Glomerular endothelial cell (primary cell): ENCODE measurements at places on chromosomes 7 and 10. TPM values are rescaled to one million over a fixed set of nuclear protein-coding genes. Genes with fewer than 3 reads are reported as not detected.

DNA sequence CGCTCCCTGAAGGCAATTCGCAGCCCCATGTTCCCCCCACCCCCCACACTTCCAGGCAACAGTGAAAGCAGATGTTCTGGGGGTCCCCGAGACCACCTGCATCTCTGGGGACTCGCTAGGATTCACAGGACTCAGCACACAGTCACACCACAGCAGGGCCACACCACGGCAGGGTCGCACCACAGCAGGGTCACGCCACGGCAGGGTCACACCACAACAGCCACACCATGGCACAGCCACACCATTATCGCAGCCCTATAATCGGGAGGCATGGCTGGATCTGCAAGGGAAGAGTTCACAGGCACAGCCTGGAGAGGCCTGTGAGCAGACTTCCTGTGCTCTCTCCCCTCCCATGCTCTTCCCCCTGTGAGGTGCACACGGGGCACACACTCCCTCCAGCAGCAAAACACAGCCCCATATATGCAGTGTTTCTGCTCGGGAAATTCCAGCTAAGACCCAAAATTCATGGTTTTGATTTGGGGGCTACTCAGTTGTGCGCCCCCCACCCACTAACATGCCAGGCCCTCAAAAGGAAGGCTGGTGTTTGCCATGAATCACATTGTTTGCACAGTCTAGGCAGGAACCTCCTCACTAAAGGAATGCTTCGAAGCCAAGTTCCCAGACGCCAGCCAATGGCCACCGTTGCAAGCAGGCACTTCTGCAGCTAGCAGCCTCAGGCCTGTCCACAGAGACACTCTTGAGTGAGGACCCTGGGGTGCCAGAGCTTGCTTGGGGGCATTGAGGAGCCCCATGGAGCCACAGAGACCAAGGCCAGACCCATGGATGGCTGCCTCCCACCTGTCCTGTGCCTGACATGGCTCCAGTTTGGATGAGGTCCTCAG, 7.0 kb upstream of the DPYSL4 start:
- DNase-seq = no peak

GRCh38 chr7:114759347-114760062, 162.4 kb upstream of the MDFIC start:
- no peak for DNase-seq

Gene GSAP
- total RNA-seq = 2.7 and 4.6 TPM in 2 replicates

DNA sequence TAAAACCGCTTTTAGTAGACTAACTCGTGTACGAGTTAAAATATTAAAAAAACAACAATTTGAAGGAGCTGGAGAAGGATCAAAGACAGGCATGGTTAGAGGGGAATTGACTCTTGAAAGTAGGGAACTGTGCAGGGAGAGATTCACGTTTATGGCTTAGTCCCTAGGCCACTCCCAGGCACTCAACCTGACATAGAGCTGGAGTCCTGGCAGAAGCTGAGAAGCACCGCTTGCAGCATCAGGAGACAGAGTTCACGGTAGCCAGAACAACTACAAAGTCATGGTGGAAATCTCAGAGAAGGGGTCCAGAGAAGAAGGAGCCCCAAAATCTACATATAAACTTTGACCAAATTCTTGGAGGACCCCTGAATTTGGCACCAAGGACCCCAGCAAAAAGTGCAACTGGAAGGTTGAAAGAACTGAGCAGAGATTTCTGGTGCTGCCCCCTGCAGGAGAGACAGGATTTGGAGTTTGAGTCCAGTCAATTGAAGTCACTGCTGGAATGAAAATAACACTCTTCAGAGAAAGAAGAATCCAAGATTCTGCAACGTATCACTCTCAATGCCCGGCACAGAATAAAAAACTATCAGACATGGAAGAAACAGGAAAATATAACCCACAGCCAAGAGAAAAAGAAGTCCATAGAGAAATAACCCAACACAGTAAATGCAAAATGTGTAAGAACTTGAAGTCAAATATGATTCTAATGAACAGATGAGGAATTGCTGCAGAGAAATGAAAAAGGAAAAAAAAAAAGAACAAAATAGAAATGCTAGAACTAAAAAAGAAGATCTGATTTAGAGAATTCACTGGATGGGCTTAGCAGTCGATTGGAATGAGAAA, 493.3 kb upstream of the PODXL start:
- DNase-seq = peak; percentile 12

DNA sequence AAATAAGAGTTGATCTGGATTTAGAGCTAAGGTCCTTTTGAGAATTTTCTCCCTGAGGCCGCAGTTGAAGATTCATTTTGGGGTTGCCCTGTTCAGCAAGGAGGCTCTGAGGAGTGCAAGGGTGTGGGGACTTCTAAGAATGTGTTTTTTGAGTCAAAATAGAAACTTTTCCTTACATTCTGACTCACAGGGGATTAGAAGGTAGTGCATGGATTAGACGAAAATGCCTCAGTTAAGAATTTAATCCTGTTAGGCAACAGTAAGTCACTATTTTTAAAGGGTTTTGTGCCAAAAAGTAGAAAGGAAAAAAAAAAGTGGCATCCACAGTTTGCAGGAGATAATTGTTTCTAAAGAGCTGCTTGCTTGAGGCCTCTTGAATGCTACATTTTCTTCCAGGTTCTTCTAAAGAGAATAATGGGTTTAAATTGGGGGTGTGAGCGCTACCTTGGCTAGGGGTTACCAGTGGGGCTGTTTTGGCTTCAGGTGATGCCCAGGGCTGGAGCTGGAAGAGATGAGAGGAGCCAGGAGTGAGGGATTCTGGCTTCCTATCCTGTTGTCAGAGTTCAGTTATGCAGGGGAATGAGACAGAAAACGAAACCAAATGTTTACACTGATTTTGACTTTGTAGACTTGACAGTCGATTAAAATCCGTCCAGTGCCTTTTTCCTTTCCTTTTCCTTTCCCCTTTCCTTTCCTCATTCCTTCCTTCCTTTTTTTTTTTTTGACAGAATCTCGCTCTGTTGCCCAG, 52.9 kb downstream of the BAMBI start:
- no peak for DNase-seq

DNA sequence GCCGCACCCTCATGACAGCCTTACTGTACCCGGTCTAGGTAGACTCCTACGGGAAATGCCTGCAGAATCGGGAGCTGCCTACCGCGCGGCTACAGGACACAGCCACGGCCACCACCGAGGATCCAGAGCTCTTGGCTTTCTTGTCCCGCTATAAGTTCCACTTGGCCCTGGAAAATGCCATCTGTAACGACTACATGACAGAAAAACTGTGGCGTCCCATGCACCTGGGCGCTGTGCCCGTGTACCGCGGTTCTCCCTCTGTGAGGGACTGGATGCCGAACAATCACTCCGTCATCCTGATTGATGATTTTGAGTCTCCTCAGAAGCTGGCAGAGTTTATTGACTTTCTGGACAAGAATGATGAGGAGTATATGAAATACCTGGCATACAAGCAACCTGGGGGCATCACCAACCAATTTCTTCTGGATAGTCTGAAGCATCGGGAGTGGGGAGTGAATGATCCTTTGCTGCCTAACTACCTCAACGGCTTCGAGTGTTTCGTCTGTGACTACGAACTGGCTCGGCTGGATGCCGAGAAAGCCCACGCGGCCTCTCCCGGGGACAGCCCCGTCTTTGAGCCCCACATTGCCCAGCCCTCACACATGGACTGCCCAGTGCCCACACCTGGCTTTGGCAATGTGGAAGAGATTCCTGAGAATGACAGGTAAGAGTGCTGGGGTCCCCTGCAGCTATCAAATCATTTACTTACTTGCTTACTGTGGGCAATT, 8.5 kb upstream of the CHCHD1 start:
- no peak for DNase-seq

- DNase-seq = no peak
These were observed at the start of gene FOXI2 for GRCh38 chr10:127736915-127737562. FOXI2 (plus strand) TSS chr10:127737185; CDS start chr10:127737274, 89 bp downstream.

GRCh38 chr10:113058523-113059370, 108.7 kb downstream of the TCF7L2 start:
- no peak for DNase-seq

Gene BAIAP2L1
- total RNA-seq = 5.1 and 6.4 TPM in 2 replicates
